ENCODE measurements at places on chromosomes 2 and 18.

DNA sequence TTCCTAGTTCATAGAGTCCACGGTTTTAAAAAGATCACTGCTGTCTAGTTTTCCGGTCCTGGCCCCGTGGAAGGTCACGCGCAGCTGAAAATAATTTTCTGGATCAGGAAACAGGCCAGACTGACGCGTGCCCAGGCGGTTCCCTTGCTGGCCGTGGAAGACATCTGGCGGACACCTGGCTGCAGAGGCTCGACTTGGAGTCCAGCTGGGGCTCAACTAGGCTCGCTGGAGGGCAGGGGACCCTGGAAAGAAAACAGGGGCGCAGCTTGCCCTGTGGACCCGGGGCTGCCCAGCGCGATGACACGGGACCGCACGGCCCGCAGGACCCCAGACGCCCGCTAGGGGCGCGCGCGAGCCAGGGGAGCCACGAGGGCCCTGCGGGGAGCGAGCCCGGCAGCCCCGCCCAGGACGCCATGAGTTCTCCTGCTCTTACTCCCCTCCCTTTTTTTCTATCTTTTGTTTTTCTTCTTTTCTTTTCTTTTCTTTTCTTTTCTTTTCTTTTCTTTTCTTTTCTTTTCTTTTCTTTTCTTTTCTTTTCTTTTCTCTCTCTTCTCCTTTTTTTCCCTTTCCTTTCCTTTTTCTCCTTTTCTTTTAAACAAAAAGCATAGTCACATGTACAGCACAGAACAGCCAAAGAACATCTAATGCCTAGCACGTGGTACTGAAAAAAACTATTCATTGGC is 43.2 kb upstream of the UBE2F start:
- DNase-seq, result peak; percentile 76

DNA sequence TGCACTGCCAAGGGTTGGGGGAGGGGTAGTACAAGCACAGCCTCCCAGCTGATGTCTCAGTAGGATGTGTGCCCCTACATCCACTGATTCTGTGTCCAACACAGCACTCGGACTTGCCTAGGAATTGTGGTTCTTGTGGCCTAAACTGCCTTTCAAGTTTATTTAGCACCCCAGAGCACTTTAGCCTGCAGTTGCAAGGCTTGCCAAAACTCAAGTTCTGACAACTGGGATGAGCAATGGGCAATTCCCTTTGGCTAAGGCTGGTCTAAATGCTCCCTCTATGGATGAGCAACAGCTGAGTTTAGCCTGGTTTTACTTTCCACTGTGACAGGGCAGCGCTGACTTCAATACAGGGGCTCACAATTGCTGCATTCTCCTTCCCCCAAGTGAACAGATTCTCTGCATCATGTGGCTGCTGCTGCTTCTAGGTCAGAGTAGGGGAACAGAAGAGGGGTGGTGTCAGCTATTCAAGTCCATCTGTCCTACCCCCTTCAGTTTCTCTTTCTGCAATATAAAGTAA is 471.5 kb downstream of the PIK3C3 start:
- no peak for DNase-seq

DNA sequence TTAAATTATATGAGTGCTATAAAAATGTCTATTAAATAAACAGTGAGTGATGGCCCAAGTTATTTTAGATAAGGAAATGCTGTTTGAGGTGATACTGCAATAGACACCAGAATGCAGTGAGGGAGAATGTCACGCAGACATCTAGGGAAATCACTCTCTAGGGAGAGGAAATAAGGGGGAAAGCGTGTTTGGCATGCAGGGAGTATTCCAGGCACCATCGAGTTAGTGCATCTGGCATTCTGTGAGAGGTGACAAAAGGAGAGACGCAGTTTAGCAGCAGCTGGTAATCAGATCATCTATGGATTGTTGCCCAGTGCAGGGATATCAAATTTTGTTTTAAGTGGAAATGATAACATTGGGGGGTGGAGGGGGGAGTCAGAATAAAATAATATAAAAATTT is 175.4 kb upstream of the NETO1 start:
- no peak for DNase-seq

GRCh38 chr2:100647709-100648108 is 84.9 kb downstream of the PDCL3 start:
- DNase-seq, result no peak

- DNase-seq, result no peak
Observed at GRCh38 chr18:48885266-48885923, 65.4 kb downstream of the SMAD7 start.

GRCh38 chr2:64461271-64462058 is 7.5 kb downstream of the LGALSL start:
- no peak for DNase-seq

- DNase-seq, result no peak
Observed at GRCh38 chr2:140307532-140307931, 1527.3 kb upstream of the NXPH2 start.

- peak; percentile 12 for DNase-seq
Observed at GRCh38 chr2:199659207-199659606, 191.8 kb downstream of the FTCDNL1 start.

DNA sequence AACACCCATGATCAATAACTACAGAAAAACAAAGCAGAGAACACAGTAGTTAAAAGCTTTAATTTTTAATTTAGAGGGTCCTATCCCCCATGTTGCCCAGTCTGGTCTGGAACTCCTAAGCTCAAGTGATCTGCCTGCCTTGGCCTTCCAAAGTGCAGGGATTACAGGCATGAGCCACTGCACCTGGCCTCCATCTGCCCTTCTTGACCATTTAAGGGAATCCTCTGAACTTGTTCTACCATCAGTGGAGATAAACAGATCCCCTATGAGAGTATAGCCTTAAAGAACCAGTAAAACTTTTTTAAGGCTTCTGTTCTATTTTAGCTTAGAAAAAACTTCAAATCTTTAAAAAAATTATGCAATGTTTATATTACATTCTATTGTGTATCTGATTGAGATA is 13.5 kb upstream of the ATP5MC3 start:
- no peak for DNase-seq

DNA sequence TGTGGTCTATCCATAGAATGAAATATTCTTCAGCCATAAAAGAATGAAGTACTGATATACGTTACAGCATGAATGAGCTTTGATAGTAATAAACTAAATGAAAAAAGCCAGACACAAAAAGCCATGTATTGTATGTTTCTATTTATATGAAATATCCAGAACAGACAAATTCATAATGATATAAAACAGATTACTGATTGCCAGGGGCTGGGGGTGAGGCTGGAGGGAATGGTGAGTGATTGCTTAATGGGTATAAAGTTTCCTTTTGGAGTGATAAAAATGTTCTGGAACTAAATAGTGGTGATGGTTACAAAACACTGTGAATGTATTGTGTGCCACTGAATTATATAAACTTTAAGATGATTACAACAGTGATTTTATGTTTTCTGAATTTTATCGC is 200.5 kb downstream of the MC4R start:
- DNase-seq, result no peak

GRCh38 chr2:188475945-188476344 is 184.3 kb downstream of the GULP1 start:
- no peak for DNase-seq

DNA sequence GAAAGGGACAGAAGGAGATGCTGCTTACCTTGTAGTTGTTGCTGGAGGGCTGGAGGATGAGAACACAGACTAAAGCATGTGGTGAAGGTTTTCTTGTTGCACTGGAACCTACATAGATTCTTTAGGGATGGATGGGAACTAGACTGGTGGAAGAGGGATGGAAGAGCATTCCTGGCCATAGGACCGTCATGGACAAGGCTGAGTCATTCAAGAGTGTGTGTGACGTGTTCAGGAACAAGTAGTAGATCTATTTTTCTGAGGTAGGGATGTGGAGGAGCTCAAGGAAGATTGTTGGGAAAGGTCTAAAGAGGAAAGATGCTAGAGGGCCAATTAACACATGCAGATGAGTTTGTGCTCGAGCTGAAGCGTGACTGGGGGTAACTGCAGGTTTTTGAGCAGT is 6.6 kb downstream of the STAT4 start:
- no peak for DNase-seq

DNA sequence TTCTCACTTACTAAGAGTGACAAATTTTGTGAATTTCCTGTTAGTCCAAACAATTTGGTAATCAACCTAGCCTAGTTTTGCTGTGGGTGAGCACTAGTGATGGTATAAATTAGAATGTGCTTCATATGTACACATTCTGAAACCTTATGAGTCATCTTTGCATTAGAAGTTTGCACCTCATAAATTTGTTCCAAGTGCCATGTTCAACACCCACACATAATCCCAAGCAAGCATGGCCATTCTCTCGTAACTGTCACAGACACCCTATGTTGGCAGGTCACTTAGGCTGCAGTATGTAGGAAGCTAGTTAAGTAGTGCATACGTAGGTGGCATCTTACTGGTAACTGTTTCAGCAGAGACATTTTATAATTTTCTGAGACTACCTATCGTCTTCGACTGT is 46.9 kb downstream of the NAB1 start:
- DNase-seq, result peak; percentile 30

DNA sequence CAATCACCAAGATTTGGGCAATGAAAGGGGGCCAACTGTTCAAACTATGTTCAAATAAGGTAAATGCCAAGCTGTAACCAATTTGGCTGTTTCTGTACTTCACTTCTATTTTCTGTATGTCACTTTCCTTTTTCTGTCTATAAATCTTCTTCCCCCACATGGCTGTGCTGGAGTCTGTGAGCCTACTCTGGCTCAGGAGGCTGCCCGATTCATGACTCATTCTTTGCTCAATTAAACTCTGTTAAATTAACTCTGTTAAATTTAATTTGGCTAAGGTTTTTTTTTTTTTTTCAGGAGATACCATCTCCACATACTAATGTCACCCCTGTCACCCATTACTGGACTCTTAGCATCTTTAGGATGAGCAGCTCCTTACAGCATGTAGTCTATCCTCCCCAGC is 178.8 kb upstream of the TWIST2 start:
- DNase-seq, result no peak

DNA sequence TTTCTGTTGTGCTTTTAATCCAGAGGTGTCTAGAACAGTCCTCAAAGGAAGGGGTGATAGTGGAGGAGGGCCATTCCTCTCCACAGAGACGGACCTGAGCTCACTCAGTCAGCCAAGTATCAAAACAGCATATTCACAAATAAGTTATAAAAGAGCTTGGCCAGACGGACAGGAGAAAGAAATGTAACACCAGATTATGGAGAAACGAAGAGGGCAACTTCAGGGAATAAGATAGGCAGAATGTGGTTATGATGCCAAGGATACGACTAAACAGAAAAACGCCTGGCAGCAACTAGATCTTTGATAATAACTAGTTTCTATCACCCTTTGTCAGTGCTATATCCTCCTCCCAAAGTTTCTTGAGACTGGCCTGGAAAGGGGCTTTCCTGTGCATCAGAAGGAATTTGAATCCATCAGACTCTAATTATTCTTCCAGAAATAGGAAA is 42.5 kb downstream of the MAP4K3 start:
- no peak for DNase-seq

DNA sequence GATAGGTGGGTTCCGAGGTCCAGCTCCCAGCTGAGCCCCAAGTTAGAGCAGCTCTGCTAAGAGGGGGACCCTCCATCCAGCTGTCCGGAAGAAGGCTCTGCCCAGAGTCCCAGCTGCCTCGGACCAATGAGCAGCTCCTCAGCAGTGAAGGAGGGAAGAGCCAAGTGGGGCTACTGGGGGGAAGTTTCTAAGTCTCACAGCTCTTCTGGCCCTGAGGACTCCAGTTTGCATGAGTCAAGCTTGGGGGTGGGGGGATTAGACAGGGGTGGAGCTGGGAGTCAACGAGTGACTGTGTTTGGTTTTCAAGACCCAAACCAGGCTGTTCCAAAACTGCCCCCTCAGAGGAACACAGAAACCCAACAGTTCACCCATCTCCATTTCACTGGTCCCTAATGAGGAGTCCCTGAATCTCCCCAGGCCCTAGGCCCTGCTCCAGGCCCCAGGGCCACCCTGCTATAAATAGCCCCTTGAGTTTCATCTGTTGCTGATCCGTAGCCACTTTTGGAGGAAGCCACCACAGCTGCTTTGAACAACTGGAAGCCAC is 100.9 kb downstream of the TNS1 start:
- no peak for DNase-seq

- DNase-seq, result no peak
Observed at GRCh38 chr2:207765547-207765946, 4.2 kb downstream of the FZD5 start.

- DNase-seq, result no peak
Observed at GRCh38 chr18:69455125-69455524, 54.4 kb downstream of the DOK6 start.

DNA sequence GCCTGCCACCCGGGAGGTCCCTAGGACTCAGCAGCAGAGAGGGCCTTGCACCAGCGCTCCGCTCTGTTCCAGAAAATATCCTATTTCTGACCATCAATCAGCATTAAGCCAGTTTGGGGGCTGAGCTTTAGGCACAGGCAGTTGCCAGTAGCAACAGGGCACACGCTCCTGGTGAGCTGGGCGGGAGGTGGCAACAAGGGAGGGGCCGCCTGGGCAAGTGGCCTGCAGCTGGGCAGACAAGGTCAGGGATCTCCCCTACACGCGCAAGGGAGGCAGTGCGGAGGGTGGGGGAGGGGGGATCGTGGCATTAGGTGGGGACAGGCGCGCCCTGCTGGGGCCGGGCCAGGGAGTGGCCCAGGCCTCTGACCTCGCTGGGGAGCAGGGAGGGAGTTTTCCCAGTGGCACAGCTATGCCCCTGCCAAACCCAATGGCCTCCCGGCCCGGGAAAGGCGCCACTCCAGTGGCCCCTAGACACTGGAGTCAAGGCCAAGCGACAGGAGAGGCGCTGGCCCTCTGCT is 302.8 kb downstream of the NCKAP5 start:
- no peak for DNase-seq

DNA sequence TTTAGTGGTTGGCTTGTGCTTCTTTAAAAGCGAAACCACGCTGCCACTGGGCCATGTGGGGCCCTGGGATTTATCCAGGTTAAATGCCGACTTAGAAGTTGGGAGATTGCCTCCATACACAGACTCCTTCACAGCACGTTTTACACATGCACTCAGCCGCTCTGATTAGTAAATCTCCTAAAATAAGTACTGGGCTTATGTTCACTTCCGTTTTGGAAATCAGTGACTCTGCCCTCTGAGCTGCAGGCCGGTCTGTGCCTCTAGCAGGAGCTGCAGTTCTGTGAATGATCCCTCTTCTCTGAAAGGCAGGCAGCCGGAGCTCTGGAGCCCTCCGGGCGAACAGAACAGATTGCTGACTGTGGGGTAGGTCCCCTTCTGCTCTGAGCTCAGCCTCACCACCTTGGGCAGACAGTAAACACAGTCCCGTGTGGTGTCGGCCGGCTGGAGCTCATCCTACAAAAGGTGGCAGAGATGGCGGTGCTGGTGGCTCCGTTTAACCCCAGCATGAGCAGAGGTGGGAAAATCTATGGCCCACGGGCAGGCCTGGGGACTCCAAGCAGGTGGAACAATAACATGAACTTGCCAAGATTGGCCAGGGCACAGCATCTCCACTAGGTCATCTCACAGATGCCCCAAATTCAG is 9.8 kb upstream of the RAB17 start:
- no peak for DNase-seq

GRCh38 chr2:185428000-185428399 is 310.6 kb upstream of the FSIP2 start:
- no peak for DNase-seq

- no peak for DNase-seq
Observed at GRCh38 chr2:217717646-217718045, 285.1 kb downstream of the TNS1 start.

GRCh38 chr2:50840341-50841124 is 191.4 kb downstream of the NRXN1 start:
- no peak for DNase-seq
